ENCODE measurements at places on chromosomes 1 and 21.

DNA sequence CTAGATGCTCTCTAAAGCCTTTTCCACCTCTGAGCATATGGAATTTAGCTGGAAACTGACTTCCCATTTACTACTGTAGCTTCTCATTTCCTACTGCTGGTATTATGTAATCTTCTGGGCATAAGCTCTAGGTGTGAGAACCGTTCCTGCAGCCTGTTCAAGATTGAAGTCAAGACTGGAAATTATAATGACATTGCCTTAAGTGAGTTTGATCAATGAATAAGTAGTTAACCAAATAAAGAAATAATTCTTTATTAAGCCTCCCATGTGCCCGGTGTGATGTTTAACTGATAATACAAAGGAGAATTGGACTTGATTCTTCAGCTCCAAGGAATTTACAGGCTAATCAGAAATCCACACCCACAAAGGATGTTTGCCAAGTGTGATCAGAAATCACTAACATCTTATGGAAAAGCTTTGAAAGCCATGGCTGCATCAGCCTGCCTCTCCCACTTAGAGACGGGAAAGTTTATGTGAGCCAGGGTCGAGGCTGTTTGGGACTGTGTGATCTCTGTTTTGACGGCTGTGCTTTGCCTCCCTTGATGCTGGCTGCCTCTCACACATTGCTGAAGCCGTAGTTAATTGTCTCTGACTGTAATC is 36.4 kb upstream of the PRELP start:
- no peak for DNase-seq

DNA sequence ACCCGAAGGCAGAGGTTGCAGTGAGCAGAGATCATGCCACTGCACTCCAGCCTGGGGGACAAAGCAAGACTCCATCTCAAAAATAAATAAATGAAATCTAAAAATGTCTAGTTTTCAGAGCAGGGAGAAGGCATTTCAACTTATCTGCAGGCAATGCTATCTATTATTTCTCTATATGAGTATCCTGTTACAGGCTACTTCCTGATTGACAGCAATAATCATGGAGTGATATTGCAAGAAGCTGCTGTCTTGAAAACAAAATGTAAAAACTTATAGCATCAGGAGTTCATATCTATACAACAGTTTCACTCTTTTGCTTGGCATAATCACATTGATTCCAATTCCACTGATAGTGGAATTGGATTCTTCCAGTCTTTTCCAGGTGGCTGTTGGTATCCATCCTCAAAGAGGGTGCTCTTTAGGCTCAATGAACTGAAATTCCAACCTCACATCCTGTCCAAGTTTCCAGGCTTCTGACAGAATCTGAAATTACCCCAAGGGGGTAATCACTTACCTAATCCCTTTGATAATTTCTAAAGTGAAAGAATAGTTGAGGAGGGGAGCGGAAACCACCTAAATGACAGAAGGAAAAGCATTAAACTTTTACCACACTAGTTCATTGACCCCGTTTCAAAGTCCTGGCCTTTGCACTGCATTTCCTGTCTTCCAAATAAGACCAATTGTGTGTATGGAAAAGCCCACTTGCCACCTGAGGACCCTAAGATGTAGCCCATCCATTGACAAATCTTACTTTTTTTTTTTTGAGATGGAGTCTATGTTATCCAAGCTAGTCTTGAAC is 107.6 kb downstream of the GLUL start:
- no peak for DNase-seq

DNA sequence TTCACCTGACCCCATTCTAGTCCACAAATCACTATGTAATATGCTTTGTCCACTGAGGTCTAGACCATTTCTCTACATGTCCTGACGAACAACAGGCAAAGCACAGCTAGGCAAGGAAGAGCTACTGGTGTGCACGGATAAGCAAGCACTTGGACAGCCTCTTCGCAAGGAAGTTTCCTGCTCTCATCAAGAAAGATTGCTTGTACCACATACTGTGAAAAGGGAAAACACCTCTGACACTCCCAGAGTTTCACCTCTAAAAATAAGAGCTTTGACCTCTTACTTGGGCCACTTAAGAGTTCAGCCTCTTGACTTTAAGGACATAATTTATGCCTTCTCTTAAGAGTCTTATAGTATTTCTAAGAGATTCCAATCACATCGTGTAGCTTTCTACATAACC is 36.0 kb upstream of the LPAR3 start:
- no peak for DNase-seq

DNA sequence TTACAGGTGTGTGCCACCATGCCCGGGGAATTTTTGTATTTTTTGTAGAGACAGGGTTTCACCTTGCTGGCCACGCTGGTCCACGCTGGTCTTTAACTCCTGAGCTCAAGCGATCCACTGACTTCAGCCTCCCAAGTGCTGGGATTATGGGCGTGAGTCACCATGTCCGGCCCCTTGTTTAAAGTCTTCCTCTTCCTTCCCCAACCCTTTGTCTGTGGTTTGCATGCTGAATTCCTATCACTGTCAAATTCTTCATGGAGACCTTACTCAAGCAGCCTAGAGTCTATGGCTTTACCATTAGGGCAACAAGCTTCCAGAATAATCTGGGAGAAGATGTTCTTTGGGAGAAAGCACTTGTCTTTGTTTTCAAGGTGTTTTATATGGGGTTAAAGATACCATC is 34.7 kb downstream of the B3GALT5 start:
- no peak for DNase-seq

- DNase-seq = peak; percentile 39
These were observed 23.5 kb upstream of the RSBN1 start for GRCh38 chr1:113835686-113836290.

GRCh38 chr1:53319296-53320101 is 8.4 kb downstream of the LRP8 start:
- DNase-seq = no peak

DNA sequence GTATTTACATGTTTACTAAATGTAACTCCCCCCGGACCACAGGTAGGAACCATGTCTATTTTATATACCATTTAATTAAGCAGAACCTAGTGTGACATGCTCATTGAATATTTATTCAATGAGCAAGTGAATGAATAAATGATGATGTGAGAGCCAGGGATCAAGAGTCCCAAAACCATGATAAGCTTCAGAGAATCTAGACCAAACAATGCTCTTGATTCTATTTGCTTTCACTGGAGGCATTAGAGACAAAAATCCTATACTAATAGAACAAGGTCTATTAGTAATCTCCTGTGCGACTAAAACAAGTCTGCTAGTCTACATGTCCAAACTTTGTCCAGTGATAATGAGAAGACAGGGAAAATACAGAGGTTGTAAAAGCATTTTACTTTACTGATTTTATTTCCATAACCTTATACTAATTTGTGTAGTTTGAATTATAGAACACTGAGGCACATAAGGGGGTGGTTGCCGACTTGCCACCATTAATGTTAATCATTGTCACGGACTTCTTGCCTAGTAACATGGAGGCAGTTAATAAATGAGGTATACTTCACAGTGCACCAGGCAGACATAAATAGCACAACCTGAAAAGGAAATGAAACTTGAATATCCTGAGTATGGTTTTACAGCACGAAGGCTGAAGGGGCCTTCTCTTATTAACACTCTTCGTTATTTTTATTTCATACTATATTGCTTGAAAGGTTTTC is 69.8 kb downstream of the TBX15 start:
- DNase-seq = no peak

DNA sequence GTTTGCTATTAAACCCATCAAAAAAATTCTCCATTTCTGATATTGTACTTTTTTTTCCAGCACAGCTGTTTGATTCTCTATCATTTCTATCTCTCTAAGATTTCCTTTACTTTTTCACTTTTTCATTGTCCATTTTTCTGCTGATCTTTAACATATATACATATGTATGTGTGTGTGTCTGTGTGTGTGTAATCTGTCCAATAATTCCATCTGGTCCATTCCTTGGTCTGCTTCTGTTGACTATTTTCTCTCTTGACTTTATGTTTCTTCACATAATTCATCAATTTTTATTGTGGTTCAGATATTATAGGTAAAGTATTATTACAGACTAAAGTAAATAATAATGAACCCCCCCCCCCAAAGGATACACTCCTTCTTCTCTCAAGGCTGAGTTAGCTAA is 84.2 kb downstream of the RGS7 start:
- no peak for DNase-seq

GRCh38 chr21:44455524-44456213 is 359 bp downstream of the LRRC3 start:
- DNase-seq = no peak

DNA sequence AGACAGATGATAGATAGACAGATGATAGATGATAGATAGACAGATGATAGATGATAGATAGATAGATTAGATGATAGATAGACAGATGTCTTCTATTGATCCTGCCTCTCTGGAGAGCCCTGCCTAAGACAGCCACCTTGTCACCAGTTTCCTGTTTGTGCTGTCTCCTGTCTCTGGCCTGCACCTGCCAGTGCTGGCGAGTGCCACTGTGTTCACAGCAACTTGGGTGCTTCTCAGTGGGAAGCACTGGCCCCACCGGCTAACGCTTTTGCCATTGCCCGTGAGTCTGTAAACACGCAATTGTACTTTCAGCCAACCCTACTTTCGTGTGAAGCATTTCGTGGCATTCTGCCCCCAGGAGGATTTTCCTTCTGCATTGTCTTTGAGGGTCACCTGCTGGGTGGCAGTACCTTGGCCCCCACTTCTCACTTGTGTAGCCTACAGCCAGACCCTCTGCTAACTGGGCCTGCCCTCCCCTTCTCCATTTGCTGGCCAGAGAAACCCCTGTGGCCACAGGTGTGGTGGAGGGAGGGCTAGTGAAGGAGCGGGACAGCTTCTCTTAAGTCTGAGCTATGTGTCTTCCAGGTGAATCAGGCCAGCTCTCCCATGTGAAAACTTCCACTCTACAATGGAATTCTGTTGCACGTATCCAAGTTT is 23.4 kb upstream of the PDE9A start:
- no peak for DNase-seq

DNA sequence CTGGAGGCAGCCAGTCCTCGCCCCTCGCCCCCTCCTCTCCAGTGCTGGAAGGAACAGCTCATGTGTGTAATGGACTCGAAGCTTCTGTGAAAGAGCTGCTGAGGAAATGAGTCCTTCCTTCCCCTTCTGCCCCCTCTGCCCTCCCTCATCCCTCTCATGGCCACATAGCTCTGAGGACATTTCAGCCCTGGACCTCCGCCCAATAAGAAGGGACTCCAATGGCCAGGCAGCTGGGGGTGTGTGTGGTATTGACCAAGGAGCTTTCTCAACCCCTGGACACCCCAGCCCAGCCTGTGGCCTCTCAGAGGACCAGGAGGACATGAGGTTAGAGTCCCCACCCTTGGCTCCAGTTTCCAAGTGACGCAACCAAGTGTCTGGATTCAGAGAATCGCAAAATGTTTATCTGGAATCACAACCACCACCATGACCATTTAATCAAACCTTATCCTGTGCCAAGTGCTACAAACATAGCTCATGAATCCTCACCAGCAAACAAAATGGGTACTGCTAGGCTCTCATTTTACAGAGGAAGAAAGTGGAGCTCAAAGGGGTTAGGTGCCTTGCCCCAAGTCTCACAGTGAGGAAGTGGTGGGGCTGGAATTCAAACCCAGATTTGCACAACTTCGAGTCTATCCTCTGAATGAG is 47.8 kb upstream of the ECE1 start:
- DNase-seq = no peak

DNA sequence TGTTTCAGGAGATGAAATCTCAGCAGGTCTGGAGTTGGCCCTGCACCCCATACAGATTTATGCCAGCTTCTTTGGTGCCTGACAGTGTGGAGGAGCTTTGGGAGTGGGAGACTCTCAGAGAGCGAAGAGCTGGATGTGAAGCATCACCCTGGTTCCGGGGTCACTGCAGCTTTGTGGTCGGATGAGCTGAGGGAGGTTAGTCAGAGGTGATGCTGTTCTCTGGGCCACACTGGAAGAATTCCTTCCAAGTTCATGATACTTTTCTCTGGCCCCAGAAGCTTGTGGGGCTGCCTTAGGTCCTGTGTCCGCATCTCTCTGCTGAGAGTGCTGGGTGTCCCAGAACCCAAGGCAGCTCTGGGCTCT is 467.8 kb downstream of the CAMTA1 start:
- no peak for DNase-seq

- DNase-seq = no peak
These were observed 129.5 kb upstream of the DSCAM start for GRCh38 chr21:40976198-40977109.

DNA sequence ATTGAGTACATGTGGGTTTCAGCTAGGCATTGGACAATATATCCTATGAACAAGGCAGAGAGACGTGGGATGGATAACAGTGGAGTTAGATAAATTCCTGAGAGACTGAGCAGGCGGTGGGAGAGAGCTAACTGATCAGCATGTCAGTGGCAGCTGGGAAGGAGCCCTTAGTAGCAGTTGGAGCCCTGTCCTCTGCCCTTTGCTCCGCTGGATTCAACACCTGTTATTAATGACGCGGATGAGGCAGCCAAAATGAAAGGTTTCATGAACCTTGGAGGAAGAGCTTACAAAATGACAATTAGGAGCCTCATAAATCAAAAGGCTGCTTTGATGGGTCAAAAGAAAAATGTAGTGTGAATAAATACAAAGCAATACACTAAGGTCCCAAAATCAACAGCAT is 16.1 kb downstream of the UBIAD1 start:
- no peak for DNase-seq

- no peak for DNase-seq
These were observed 39.9 kb upstream of the TENT5C start for GRCh38 chr1:117565745-117566455.

DNA sequence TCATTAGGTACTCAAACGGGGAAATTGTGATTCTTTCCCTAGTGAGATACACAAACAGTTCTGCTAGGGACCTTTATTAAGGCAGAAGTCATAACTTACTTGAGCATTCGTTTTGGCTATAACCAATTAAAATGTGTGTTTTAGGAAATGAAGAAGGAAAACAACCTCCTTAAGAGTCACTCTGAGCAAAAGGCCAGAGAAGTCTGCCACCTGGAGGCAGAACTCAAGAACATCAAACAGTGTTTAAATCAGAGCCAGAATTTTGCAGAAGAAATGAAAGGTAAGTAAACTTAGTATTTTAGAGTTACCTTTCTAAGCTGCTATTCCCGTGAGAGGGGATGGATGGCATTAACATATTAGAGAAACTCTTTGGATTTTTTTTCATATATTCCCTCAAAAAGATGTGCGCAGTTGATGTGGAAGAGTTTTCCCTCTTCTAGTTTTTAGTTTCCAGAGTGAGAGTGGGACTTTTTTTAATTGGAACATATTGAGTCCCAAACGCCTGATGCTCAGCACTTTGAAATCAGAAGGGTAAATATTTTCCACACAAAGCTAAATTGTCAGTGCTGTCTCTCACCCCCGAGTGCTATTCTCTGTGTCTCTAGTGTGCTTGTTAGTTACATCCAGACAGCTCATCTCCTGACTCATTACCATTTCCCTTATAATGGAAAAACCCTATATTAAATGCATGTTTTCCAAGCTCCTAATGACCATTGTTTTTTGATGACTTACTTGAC is 34.9 kb downstream of the CENPF start:
- peak; percentile 22 for DNase-seq

- DNase-seq = no peak
These were observed 74.1 kb downstream of the XCL2 start for GRCh38 chr1:168469690-168470089.
